ENCODE measurements at places on chromosomes 1 and 21. TPM values are rescaled to one million over a fixed set of nuclear protein-coding genes. Genes with fewer than 3 reads are reported as not detected.

DNA sequence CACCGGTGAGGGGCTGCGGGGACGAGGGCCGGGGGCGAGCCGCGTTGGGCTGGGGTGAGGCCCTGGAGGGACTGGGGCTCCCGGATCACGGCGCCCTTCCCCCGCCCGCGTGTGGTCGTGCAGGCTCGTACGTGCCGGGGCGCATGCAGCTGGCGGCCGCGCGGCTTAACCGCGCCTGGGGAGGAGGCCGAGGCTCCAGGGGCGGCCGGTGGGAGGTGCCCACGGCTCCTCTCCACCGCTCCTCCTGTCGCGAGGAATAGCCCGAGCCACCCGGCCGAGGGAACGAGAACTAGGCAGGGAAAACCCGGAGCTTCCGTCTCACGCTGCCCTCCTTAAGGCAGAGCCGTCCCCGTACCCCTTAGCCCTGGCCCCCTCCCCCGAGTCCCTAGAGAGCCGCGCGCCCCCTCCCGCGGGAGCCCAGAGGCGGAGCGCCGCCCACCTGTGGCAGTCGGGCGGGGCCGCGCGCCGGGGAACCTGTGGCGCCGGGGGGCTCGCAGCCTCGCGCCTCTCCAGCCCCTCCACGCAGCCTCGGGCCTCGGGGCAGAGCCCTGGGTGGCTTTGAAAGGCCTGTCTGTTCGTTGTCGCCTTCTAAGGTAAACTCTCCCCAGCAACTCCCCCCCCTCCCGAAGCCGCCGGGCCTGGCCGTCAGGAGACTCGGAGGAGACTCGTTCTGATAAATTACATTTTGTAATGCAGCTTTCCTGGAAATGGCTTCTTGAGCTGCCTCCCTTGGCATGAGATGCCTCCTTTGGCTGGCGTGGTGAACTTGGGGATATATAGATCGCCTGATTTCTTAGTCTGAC is 746 bp downstream of the AK4 start:
- DNase-seq, result peak; percentile 82

DNA sequence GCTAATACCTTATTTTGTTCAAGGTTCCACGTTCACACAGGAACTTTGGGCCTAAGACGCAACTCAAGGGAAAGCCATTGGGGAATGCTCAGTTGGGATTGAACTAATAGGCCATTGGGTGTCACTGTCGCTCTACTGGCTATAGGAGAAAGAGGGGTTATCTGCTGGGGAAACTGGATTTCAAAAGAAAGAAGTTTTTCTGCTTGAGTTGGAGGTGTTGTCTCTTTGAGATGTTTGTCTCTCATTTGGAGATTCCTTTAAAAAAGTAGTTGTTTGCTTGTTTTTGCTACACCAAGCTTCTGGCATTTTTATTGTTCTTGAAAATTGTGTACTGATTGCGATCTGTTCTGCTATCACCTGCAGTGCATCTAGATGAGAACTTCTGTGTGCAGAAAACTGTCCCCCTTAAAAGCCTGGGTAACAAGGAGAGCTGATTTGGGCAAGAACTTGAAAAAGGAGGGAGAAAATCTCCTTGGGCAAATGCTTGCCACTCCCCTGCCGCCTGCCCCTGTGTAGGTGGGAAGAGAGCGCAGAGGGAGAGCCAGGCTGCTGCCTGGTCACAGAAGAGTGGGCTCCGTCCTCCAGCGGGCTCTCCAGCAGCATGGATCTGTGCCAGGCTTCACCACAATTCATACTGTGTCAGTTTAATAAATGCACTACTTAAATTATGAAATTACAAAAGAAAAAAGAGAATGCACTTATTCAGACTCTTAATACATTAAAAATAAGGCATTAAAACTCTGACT is 39.9 kb downstream of the PEX14 start:
- DNase-seq, result no peak

DR1 gene
- 92.0 TPM for total RNA-seq

DNA sequence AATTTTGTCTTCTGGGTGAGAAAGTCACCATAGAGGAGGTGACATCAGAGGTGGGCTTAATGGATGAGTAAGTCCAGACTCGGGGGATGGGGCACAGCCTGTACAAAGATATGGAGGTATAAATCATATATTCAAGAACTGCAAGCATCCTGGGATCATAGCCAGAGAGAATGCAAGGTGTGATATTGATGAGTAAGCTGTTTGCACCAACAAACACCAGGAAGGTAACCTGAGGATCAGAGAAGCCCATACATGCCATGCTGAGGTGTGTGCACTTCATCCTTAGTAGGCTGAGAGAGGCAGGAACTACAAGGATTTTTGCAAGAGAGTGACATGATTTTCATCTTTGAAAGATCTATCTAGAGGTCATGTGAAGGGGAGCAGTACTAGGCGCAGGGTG is 306.4 kb downstream of the HHAT start:
- no peak for DNase-seq

LIN28A gene
- not detected for total RNA-seq

GRCh38 chr1:220528679-220529501 is 954 bp downstream of the MARK1 start:
- DNase-seq, result peak; percentile 10

GSTM5 gene
- total RNA-seq, result 0.06 TPM

DNA sequence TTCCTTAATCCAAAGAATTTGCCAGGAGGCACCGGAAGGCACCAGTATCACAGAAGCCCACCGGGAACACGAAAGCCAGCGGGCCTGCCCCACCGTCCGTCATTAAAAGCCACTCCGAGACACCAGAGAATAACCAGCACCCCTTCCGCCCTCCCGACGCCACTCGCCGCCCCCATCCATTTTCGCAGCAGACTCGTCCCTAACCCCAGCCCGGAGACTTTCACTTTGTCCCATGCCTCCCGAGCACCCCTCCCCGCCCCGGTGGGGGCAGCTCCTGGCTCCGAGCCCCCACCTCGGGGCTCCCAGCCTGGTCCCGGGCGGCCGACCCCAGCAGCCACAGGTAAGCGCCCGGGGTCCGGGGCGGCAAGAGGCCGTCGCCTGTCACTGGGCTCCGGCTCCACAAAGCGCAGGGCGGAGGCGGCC is 105.4 kb downstream of the SLC45A1 start:
- peak; percentile 57 for DNase-seq

LCE1A gene
- total RNA-seq, result not detected

- peak; percentile 9 for DNase-seq
Measured at GRCh38 chr1:229027622-229028182, 243.2 kb upstream of the RAB4A start.

FOXD2 gene
- total RNA-seq, result not detected

- DNase-seq, result no peak
Measured at GRCh38 chr1:211155040-211155439, 21.1 kb upstream of the KCNH1 start.

RNF186 gene
- not detected for total RNA-seq

DNA sequence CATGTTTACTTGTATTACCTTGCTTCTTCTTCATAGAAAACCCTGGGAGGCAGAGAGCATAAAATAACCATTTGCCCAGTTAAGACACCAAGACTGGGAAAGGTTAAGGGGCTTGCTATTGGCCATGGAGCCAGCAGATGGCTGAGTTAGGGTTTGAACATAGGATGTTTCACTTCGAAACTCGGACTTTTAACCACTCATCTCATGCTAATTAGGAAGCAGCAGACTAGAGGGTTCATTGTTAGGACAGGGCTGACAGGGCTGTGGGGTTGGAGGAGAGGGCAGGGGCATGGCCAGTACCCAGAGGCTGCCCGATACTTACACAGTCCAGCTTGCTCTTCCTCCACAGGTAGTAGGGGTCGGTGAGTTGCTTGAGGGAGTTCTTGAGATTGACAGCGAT is 17.0 kb downstream of the SLC26A9 start:
- no peak for DNase-seq

GRCh38 chr1:22018583-22019559 is 17.4 kb downstream of the CELA3A start:
- DNase-seq, result peak; percentile 61

DNA sequence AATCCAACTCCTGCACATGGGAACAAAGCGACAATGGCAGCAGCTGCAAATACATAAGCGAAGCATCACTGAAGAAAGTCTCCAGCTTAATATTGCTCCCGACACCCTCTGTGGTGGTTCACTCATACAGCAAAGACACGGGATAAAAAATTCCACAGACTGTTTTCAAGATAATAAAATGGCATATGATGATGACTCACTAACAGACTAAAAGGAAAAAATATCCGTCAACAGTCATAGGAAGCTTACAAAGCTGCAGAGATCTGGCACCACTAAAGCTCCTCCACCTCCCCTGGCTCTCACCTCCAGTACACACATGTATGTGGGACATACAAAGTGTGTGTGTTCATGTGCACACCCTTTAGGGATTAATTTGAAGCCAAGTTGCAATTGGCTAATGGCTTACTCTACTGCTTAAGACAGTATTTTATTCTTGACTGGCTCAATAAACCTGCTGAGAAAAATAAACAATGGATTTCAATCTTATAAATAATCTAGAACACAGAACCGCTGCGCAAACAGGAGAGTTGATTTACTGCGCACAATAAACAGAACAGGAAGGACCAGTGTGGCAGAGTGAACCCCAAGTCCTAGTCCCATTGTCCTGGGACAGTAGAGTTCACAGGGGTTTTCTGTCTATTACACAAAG is 94.4 kb downstream of the SLC45A1 start:
- no peak for DNase-seq

GRCh38 chr1:174204697-174205308 is 45.5 kb downstream of the RABGAP1L start:
- no peak for DNase-seq

IFI44 gene
- total RNA-seq, result 45.2 TPM
